ENCODE measurements at places on chromosomes 7 and 10. TPM values are rescaled to one million over a fixed set of nuclear protein-coding genes. Genes with fewer than 3 reads are reported as not detected.

CTAGE8 gene
- total RNA-seq = not detected

PRR15 gene
- total RNA-seq = 0.21 TPM

DNMBP gene
- total RNA-seq = 20.4 TPM

FXYD4 gene
- not detected for total RNA-seq

C10orf53 gene
- total RNA-seq = not detected

All from A375 (cell line).